ENCODE measurements at places on chromosomes 4 and X. TPM values are rescaled to one million over a fixed set of nuclear protein-coding genes. Genes with fewer than 3 reads are reported as not detected.

DNA sequence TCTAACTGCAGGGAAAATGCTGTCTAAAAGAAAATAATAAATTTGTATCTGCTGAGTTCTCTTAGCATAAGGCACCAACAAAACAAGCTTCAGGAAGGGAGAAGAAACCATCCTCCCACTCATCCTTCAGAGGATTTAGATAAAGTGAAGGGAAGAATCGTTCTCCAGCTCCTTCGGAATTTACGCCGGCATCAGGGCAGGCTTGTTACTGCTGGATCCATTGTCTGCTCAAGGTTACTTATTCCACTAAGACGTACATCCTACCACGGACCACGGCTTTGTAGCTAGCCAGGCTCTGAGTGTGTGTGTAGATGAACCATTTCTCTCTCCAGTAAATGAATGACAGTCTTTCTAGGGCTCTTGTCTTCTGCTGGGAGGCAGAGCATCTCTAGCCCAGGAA, 60.4 kb downstream of the HAND2 start:
- DNase-seq: no peak

ATP2B3 gene
- total RNA-seq: not detected

DNA sequence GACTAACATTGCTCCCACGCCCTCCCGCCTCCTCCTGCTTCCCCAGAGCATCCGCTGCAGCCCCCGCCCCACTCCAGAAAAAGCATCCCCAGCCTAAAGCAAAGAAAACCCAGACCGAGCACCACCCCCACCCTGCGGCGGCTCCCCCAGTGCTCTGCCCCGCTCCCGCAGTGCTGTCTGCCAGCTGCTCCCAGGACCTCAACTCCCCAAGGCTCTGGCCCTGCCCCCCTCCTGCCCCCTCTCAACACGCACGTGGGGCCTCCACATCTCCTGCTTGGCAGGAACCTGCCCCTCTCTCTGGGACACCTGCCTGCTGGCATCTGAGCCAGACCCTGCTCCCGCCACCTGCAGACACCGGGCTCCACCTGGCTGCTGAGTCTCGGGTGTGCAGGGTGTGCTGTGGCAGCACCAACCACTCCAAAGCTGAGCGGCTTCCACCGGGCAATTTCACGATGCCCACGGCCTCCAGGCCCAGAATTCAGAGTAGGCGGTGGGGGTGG, 79.4 kb downstream of the FAM53A start:
- DNase-seq: peak; percentile 71

GRCh38 chrX:51891821-51892551, 1.4 kb upstream of the MAGED1 start:
- DNase-seq: peak; percentile 10

- DNase-seq: no peak
Observed at GRCh38 chr4:75306506-75306905, 207.7 kb downstream of the RCHY1 start.

DNA sequence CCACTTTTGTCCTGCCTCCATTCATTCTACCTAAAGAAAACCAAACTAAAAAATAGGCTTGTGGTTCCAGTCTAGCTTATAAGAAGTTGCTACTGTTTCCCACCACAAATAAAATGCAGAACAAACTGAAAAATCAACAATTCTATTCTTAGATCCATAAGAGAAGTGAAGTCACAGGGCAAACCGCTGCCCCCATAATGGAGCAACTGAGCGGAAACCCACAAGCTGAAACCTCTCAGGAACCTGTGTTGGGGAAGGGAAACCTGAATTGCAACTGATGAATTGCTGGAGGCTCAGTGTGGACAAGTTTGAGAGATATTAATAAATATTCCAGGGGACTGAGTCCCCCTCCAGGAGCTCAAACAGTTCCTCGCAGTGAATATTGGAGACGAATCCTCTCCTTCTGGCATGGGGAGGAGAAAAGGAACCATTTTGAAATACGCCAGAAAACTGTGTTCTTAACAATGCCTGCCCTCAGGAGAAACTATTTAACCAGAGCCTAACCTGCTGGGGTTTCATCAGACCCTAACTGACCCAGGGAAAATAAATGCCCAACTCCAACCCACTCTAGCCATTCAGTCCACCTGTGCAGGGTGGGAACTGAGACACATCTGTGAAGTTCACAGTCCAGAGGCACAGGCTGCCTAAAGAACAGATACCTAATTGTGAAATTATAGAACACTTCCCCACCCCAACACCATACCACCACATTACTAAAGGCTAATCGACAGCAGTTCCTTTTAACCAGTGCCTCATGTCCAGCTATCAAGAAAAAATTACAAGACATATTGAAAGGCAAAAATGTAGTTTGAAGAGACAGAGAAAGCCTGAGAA, 22.8 kb upstream of the SH3RF1 start:
- no peak for DNase-seq

GRCh38 chr4:168451744-168452390, 28.4 kb downstream of the DDX60L start:
- no peak for DNase-seq

GRCh38 chr4:170270628-170271027, 180.9 kb upstream of the AADAT start:
- DNase-seq: no peak

- no peak for DNase-seq
Observed at GRCh38 chr4:32985256-32985655, 2265.1 kb downstream of the PCDH7 start.

OSTC gene
- total RNA-seq: 133 TPM

GRCh38 chr4:151850791-151851213, 90.0 kb upstream of the GATB start:
- no peak for DNase-seq

- no peak for DNase-seq
Observed at GRCh38 chr4:110787707-110788106, 164.8 kb upstream of the PITX2 start.

DNA sequence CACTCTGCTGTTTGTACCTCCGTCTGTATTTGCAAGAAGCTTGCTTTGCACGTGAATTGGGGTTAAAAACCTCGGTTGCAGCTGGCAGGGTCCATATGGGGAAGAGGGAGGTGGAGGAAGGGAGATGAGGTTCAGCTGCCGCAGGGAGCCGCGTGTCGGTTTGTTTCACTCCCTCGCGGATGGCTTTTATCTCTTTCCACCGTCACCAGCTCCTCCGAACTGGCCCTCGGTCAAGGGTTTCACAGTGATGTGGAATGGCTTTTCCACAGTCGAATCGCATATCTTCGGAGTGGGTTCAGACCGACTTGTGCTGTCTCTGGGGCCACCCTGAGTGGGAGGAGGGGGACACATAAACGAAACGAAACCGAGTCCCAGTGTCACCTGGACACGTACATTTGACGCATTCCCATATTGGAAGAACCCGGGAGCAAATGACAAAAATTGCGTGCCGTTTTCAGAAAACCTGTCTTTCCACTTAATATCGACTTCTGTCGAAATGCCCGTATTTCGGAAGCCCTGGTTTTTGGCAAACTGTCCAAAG, 929 bp downstream of the ZBTB33 start:
- peak; percentile 35 for DNase-seq

DNA sequence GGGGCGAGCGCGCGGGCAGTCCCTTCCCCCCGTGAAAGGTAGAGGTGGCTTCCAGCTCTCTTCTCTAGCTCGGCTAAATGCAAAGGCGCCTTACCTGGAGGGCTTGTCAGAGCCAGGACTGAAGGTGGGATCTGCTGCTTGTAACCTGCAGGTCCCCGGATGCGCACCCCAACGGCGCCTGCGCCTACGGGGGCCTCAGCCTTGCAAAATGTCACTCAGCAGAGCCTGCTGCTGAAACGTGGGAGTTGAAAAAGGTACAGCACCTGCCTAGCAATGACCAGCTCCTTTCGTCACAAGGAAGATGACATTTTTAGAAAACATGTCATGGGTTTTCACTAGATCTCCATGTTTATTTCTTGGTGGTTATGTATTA, 583 bp downstream of the ABHD18 start:
- DNase-seq: peak; percentile 63

ARHGAP6 gene
- total RNA-seq: 7.0 TPM

QRFPR gene
- not detected for total RNA-seq

- no peak for DNase-seq
Observed at GRCh38 chrX:30270639-30271038, 23.7 kb downstream of the MAGEB1 start.

DNA sequence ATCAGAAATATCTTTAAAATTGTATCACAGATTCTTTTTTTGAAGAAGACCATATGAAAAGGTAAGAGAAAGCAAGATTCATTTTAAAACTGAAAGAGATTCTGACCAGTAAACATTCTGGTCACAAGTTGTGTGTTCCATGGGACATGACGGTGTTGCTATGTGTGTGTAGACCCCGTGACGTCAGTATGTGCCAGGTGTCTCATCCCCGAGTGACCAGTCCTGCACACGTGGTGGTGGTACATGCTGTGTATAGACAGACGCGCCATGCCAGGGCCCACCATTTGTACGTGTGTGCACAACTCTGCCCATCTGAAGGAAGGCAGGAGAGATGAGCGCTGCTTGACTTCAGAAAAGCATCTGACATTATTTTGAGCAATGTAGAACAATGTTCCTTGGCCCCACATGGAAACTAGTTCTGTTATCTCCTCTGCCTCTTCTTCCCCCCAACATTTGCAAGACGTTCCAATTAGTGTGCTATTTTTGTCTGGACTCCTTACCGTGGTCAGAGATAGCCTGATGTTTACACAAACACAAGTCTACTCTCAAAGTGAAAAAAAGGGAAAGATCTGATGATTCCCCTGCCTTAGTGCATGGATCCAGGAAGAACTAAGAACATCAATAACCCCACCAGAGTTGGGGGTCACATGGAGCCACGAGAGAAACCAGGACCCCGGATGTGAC, 51.2 kb downstream of the IRF2 start:
- no peak for DNase-seq

SOD3 gene
- 236 TPM for total RNA-seq

- DNase-seq: no peak
Observed at GRCh38 chrX:45344594-45344993, 143.9 kb upstream of the DIPK2B start.

DNA sequence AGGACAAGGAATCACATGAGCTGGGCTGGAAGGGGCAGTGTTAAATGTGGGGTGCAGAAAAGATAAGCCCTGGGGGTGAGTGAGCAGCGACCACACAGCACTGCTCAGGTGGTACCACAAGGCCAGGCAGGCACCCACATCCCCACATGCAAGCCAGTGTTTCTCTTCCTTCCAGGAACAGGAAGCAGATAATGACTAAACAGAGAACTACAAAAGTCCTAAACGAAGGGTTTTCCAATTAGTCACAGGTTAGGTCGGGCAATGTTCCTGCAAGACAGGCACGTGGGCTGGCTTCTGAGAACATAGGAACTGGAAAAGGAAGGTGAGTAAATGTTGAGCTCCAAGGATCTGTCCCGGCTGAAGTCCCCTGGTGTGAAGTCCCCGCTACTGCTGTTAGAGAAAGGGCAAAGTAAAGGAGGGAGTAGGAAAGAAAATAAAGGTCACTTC, 19.5 kb downstream of the RELL1 start:
- DNase-seq: no peak

GRCh38 chrX:41661366-41662095, 27.2 kb upstream of the GPR34 start:
- DNase-seq: no peak

DNA sequence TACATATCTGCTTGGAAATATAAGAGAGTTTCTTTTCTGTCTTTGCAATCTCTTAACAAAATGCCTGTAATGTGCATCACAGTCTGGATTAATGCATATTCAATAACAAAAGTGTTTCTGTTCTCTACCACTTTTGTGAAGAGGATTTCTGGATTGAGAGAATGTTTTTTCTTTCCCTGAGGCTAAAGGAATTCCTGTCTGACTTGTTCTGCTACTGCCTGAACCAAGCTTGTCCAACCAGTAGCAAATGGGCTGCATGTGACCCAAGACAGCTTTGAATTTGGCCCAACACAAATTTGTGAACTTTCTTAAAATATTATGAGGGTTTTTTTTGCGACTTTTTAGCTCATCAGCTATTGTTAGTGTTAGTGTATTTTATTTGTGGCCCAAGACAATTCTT, 1133.9 kb downstream of the SH3BGRL start:
- DNase-seq: no peak

DNA sequence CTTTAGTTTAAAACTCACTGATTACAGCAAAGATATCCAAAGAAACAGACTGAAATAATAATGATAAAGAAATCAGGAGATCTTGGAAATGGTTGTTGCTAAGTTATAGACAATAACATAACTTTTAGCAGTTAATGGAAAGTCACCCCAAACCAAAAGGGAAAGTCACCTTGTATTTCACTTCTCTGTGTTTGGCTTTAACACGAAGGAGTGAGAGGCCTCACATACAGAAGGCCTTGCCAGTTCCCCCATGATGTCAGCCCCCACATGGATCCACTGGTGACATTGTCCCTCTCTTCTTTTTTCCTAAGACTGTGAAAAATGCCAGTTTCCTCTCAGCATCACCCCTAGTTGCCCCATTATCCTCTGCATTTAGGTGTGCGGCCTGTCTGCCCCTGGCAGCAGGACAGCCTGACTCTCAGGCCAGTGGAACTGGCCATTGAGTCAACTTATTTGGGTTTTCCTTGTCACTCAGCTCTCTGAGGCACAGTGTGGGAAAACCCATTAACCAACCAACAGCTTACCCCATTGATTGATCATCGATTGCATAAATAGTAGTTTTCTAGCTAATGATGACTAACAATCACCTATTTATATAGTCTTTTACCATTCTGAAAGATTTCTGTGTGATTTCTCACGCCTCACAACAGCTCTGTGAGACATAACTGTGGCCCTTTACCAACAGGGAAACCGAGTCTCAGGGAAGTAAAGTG, 308.1 kb downstream of the PTTG2 start:
- DNase-seq: no peak

DNA sequence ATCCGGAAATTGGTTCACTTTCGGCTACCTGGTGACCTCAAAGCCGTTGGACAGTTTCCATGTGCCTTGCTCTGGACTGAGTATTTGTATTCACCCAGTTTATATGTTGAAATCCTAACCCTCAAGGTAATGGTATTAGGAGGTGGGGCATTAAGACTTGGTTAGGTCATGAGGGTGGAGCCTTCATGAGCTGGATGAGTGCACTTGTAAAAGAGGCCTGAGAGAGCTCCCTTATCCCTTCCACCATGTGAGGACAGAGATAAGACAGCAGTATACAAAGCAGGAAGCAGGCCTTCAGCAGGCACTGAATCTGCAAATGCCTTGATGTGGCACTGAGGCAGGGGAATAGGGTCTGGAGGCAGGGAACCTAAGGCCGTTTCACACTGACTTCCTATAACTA, 5.3 kb upstream of the OPHN1 start:
- DNase-seq: no peak

DNA sequence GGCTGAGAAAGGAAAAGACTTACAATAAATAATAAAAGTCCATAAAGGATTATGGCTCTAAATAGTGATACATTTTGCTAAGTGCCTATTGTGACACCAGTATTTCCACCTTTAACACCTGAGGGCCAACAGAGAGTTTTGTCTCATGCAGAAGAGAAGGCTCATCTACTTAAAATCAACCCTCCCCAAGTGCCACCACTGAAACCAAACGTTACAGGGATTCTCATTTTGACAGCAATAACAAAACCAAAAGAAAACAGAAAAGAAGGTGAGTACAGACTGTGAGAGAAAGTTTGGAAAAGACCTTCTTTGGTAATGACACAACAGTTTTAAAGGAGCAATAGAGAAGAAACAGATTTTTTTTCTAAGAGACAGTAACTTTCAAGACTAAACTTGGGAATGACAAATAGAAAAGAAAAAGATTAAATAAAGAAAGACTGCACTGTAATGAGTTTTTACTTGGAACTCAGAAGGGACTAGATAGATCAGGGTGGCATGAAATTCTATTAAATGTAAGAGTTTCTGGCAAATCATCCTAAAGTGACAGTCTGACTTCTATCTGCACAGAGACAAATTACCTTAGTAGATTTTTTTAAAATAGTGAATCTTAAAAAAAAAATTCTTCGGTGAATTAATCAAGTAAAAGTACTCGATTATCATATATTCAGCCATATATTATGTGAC, 109.7 kb downstream of the ZNF827 start:
- DNase-seq: no peak

Data from left lung (tissue), 14 donors.